Endothelial cell of umbilical vein (primary cell): ENCODE measurements at places on chromosomes 6 and 20. TPM values are rescaled to one million over a fixed set of nuclear protein-coding genes. Genes with fewer than 3 reads are reported as not detected.

PPP1R14C gene
- total RNA-seq: not detected in 2 replicates

SIM1 gene
- total RNA-seq: 0.29 and 0.39 TPM in 2 replicates

MICB gene
- total RNA-seq: 25.9 and 36.3 TPM in 2 replicates

GRCh38 chr6:9657994-9658393 lies 756.9 kb downstream of the TFAP2A start:
- DNase-seq: no peak

DNA sequence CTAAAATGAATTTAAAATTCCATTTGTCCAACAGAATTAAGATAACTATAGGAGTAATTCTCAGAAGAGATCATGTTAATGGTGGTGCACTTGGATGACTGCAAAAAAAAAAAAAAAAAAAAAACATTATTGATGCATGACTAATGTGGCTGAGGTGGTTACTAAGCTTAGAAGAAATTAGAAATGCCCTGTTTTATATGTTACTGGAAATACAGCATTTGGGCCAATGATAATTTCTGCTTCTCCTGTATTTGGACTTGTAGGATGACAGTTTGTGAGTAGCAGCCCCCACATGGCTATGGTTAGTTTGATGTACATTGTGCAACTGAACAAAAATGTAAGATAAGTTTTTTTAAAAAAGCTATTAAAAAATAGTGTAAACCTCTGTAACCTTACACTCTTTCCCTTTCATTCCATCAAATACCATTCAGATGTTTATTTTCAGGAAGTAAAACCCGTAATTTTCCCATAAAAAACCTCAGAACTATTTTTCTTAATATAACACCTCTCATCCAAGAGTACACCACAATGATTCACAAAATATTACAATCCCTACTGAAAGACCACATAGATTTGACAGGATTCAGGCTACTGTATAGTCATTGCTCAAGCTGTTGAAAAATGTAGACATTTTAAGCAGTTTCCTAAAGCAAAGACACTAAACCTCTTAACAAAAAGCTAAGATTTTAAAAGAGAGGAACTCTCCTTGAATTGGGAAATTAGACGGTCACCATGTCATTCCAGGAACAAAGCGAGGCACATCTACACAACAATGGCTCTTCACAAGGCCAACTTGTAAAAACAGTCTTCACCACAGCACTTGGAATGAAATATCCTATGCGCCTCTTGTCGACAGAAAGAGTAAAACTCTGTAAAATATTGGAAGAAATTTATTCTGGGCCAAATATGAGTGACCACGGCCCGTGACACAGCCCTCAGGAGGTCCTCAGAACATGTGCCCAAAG lies 83.0 kb downstream of the WDR27 start:
- DNase-seq: no peak

GRCh38 chr6:140602431-140603248 lies 1228.2 kb upstream of the CITED2 start:
- no peak for DNase-seq

DNA sequence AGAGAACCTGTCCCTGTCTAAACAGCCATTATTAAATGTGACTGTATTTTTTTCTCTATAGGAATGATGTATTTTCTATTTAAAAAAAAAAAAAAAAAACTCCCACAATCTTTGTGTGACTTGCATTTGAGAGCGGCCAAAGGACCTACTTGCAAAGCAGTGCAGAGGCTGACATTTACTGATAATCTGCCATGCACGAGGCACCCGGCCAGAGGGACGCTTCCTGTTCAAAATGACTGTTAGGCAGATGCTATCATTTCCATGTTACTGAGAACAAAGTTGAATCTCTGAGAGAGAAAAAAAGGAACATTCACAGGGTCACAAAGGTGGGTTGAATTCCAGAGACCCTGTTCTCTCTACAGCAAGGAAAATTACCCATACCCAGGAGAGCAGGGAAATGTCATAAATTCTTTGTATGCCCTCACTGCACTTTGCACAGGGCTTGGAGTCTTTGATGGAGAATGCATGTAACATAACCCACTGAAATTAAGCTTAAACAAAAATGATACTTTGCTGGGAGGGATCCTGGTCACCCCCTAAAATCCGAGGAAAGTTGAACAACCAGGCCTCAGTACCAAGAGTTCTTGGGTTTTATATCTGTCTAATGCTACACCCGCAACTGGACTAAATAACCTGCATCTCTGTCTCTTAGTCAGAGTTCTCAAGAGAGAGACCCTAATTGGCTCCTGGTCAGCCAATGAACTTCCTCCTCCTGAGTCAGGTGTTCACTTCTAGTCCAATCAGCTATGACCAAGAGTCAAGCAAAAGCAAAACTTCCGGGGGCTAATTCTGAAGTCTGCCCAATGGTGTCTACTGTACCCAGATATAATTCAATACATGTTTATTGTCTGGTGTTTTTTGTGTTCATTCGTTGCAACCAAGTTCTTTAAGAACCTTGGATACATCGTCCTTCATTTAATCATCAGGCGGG lies 61.2 kb downstream of the GCLC start:
- peak; percentile 33 for DNase-seq

- peak; percentile 71 for DNase-seq
These were observed 113.1 kb downstream of the TIAM2 start for GRCh38 chr6:155108070-155108820.
